ENCODE measurements at places on chromosomes 3 and 15.

DNA sequence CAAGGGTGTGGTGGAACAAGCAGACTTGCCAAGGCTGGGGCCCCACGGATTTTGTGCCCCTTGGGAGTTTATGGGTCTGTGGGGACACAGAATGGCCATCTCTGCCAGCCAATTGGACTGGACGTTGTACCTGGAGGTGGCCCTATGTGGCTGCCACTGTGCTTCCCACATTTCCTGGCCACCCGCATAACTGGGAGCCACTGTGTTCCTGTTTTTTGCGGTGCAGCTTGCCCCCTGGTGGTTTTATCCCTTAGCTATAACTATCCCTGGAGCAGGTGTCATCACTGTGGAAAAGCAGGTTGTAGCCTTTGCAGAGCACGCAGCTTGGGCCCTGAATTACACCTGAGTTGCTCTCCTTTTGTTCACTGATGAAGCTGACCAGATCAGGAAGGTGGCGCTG is 306.3 kb downstream of the ZPLD1 start:
- no peak for DNase-seq

DNA sequence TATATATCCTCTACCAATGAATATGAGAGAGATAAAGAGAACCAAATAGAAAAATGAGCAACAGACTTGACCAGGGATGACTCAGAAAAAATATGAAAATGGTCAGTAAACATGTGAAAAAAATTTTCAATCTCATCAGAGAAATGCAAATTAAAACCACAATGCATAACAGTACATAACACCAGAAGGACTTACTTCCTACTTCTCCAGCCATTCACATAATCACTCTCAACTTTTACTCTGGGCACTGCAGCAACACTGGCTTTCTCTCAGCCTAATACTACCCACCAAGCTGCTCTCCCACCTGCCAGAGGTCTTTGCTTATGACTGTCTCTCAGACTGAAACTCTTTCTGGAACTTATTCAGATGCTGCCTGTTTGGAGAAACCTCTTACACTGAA is 49.4 kb downstream of the DPH6 start:
- DNase-seq, result no peak

DNA sequence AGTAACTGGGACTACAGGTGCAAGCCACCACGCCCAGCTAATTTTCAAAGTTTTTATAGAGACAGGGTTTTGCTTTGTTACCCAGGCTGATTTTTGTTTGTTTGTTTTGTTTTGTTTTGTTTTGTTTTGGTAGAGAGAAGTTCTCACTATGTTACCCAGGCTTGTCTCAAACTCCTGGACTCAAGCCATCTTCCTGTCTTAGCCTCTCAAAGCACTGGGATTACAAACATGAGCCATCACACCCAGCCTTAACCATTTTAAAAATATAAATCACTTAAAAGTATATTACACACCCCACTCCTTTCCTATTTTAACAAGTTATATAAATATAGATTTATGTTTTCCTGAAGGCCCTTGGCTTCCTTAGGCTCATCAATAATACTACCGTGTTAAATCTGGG is 6.5 kb upstream of the DYNC1LI1 start:
- DNase-seq, result no peak

GRCh38 chr3:46737329-46737731 is 19.7 kb upstream of the PRSS50 start:
- DNase-seq, result no peak

DNA sequence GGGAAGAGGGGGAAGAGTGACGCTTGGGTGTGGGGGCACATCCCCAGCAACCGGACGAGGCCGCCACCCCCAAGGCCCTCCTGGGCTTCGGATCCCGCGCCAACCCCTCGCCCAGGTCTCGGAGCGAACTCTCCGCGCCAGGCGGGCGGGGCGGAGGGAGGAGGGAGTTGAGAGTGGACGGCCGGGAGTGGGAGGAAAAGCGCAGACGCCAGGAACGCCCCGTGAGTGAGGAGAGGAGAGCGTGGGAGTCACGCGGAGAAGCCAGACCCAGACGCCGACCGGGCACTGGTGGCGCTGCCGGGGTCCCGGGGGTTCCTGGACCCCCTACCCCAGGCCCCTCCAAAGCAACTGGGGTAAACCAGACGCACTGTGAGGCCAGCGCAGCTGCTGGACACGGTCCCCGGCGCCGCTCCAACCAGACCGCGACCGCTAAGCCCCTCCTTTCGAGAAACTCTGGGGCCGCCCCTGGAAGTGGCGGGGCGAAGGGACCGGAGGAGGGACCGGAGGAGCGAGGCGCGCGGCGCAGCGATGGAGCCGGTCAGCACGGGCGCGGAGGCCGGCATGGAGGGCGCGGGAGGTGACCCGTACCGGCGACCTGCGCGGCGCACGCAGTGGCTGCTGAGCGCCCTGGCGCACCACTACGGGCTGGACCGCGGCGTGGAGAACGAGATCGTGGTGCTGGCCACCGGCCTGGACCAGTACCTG is at the start of gene EFCC1:
Gene EFCC1 (plus strand): TSS at position 204 of the 705 bp plus-strand sequence. CDS start 325 bp downstream, at position 529.
- DNase-seq, result no peak

DNA sequence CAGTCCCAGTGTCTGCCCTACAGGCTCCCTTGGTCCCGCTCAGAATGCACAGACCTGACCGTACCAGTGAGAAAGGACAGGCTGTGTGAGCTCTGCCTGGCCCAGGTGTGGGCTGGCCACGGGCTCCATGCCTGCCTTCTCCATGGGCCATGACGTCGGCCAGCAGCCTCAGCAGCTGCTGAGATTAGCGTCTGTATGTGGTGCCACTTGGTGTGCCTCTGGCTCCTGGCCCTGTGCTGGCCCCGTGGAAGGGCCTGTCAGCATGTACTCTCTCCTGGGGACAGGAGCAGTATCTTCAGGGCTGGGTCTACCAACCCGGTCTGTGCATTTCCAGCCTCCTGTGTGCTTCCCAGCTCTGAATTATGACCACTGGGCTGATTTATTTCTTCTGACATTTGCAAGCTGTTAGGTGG is 25.7 kb downstream of the KLF13 start:
- DNase-seq, result no peak

GRCh38 chr3:178200316-178200715 is 335.9 kb upstream of the KCNMB2 start:
- DNase-seq, result no peak

- DNase-seq, result no peak
Observed at GRCh38 chr15:34655326-34655725, 71.9 kb upstream of the GOLGA8B start.

DNA sequence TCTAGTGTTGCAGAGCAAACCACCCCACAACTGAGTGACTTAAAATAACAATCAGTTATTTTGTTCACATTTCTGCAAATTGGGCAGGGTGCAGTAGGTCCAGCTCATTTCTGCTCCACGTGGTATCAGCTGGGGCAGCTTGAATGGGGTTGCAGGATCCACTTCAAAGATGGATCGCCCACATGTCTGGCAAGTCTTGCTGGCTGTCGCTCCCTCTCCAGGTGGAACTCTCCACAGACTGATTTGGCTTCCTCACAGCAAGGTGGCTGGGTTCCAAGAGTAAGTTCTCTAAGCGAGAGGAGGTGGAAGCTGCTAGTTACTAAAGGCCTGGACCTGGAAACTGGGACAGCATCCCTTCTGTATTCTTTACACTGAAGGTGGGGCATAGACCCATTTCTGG is 213.3 kb downstream of the SLC9A9 start:
- DNase-seq, result no peak

GRCh38 chr3:46812237-46812791 is 50.9 kb downstream of the MYL3 start:
- no peak for DNase-seq

- no peak for DNase-seq
Observed at GRCh38 chr15:46441294-46442062, 806.6 kb downstream of the SQOR start.

GRCh38 chr15:95567686-95568085 is 762.8 kb upstream of the NR2F2 start:
- no peak for DNase-seq

- DNase-seq, result no peak
Observed at GRCh38 chr3:103513003-103513402, 1078.2 kb downstream of the ZPLD1 start.

DNA sequence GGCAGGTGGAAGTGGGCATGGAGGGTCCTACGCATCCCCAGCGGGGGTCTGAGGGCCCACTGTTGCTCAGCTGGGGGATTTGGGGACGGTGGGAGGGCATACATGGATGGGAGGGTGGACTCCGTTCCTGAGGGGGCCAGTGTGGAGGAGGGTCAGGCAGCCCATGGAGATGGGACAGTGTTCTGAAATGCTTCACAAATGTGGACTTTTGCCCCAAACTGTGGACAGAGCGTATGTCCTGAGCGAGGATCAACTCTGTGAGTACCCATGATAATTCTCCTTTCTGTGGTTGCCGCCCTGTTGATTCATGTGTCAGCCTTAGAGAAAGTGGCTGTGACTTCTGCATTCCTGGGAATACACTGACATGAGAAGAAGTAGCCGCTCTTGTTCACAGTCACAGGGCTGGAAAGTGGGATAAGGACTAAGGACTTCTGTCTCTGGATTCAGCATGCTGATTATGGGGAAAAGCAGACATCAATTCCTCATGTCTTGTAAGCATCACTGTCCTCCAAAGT is 33.4 kb downstream of the SMAD3 start:
- DNase-seq, result no peak

DNA sequence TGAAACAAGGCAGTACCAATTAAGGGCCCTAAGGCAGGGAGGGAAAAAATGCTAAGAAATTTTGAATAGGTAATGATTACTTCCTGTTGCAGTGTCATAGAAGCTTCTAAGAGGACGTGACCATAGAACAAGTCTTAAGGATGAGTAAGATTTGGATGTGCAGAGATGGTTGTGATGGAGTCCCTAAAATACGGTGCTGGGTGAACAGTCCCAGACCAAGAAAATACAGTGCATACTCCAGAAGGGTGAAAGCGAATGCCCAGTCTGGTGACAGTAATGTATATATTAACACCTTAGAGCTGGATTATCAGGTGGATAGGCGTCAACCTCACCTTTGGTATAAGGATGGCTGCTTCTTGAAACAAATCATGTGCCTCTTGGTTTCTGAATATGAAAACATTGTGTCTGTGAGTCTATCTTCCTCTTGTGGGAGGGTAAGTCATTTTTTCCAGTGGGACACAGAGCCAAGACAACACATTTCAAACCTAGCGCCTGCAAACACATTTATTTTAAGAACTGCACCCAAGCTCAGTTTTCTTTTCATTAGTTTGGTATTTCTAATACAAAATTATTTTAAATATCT is 101.2 kb upstream of the TP63 start:
- no peak for DNase-seq

GRCh38 chr3:177201700-177202397 is 4.6 kb upstream of the TBL1XR1 start:
- no peak for DNase-seq

- no peak for DNase-seq
Observed at GRCh38 chr3:23664459-23664858, 141.3 kb upstream of the UBE2E1 start.

- no peak for DNase-seq
Observed at GRCh38 chr3:32457971-32458471, 44.6 kb downstream of the CMTM6 start.

DNA sequence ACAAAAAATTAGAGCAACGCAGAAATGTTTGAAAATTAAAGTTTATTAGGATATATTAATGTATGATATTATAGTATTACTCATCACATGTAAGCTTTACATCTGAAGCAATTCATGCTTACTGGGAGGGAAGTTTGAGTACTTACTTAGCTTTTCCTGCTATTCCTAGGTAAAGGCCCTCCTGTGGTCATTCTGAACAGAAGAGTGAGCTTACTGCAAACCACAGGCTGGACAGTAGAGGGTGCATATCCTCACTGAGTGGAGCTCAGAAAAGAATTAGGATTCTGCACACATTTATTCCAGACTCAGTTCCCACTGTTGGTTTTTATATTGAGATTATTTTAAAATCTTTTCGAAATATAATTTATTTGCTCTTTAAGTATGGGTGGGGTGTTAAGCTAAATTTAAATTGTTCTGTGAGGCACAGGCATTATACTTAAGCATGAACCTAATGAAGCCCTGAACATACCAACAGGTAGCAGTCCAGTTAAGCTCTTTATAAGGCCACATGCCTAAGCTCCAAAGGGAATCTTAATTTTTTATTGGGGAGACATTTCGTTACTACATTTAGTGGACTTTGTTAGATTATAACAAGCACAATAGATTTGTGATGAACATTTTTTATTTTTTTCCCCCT is 10.2 kb downstream of the MRPS22 start:
- peak; percentile 47 for DNase-seq

DNA sequence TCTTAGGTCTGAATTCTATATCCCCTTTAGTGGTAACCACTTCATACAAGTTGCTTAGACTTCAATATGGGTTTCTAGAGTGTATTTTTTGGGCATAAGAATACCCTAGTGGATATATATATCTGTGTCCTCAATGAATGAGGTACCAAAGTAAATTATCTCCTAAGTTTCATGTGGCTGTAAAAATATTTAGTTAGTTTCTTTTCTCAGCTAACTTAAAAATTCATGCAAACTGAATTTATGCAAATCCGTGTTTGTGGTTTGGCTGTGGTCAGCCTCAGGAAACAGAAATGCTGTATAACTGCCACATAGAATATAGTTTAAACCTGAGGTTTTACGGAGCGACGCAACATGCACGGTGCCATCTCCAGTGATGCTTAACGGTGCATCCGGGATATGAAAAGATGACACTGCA is 80.3 kb downstream of the PEX5L start:
- DNase-seq, result no peak

DNA sequence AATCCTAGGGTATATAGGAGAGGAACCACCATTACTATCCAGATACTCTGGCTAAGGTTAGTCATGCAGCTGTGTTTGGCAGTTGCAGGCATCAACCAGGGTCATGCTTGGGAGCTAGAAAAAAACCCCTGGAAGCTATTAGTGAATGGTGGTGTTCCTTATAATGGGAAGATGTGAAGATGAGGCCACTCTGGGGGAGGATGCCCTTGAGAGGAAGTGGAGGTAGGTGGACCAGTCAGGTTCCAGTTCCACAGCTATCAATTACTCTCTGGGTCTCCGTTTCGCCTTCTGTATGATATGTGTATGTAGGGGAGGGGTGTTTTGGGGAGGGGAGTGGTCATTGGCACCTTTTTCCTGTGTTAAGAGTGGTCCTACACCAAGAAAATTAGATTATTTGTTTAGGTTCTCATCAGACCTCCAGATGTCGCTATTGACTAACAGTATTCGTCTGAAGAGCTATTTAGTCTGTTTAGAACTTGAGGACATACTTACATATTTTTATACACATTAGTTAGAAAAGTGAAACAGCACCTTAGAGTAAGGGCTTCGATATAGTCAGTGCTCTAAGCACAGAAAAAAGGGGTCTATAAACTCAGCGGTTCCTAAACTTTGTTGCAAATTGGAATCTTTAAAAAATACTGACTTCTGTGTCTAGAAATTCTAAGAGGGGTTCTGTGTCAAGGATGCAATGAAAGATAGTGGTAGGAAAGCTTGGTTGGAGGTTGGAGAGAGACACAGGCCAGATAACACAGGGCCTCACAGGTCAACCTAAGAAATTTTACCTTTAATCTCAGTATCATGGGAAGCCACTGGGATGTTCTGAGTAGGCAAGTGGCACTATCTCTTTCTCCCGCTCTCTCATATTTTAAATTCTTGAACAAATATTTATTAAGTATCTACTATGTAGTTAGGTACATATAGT is 9.1 kb upstream of the HPS3 start:
- no peak for DNase-seq

DNA sequence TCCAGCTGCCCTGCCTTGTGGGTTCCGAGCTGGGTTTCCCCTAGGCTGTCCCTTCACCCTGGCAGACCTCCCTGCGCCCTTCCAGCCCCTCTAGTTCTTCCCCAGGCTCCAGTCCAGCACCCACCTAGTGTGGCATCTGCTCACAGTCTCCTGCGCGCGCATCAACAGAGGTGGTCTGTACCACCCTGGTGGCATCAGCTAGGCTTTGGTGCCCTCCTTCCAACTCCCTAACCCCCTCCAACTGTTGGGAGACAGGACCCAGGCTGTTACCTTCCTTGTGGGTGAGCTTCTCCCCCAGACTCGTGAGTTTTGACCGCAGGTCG is 8.0 kb downstream of the CALML4 start:
- no peak for DNase-seq

- no peak for DNase-seq
Observed at GRCh38 chr3:14431452-14431916, 29.1 kb downstream of the SLC6A6 start.

Data from nucleus accumbens (tissue), 56 donors.